ENCODE measurements at places on chromosomes 16 and 17. TPM values are rescaled to one million over a fixed set of nuclear protein-coding genes. Genes with fewer than 3 reads are reported as not detected.

DNA sequence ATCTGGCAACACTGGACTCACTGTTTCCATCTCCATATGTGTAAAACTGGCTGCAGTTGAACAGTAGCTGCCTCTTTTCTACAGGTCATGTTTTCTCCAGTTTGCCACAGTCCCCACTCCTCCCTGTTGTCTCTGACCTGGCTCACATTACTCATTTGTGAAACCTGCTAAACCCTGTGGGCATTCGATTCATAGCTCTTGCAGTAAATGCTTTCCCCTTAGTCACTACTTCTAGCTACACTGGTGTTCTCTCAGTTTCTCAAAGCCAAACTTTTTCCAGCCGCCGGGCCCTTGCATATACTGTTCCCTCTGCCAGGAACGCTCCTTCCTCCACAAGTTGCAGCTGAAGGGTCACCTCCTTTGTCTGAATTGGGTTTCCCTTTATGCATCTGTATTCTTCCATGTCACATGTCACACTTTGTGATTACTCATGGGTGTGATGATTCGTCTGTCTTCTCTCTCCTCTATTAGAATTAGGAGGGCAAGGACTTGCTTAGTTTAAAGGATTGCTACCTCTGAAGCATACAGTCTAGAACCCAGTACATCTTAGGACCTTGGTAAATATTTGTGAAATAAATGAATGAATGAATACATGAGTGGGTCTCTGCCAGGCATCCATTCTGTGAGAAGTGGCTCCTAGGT, 15.0 kb upstream of the MT4 start:
- DNase-seq: no peak
- no peak overlapping the region for H3K27ac ChIP-seq
- H3K36me3 ChIP-seq: no peaks in the 10 kb centered on the region
- H3K27me3 ChIP-seq: peaks cover 5% of the 10 kb centered on the region
- no peaks in the 10 kb centered on the region for H3K4me1 ChIP-seq

GRCh38 chr17:75383842-75384195, 21.7 kb downstream of the GRB2 start:
- no peak overlapping the region for H3K4me3 ChIP-seq
- H3K4me1 ChIP-seq: peaks cover 9% of the 10 kb centered on the region
- no peaks in the 10 kb centered on the region for H3K27me3 ChIP-seq
- DNase-seq: no peak
- H3K36me3 ChIP-seq: no peaks in the 10 kb centered on the region

DNA sequence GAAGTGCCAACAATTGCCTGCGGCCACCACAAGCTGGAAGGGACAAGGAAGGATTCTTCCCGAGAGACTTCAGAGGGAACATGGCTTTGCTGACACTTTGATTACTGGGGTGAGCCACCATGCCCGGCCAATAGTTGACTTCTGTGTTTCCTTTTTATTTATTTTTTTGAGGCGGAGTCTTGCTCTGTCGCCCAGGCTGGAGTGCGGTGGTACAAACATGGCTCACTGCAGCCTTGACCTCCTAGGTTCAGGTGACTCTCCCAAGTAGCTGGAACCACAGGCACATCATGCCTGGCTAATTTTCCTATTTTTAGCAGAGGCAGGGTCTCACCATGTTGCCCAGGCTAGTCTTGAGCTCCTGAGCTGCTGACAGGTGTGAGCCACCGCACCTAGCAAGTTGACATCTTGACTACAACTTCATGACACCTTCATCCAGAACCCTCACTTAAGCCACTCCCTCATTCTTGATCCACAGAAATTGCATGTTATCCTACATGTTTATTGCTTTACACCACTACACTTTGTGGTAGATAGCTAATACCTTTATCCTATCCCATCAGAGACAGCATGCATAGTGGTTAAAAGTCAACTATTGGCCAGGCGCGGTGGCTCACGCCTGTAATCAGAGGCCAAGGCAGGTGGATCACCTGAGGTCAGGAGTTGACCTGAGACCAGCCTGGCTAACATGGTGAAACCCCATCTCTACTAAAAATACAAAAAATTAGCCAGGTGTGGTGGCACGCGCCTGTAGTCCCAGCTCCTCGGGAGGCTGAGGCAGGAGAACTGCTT, 16.1 kb upstream of the GPRC5C start:
- H3K27me3 ChIP-seq: no peaks in the 10 kb centered on the region
- H3K36me3 ChIP-seq: no peaks in the 10 kb centered on the region
- peaks cover 13% of the 10 kb centered on the region for H3K4me1 ChIP-seq
- no peak for DNase-seq
- no peak overlapping the region for H3K4me3 ChIP-seq

The ENGASE gene
- 19.5 TPM for total RNA-seq

The HSF4 gene
- total RNA-seq: 100 TPM

- no peaks in the 10 kb centered on the region for H3K27me3 ChIP-seq
- no peaks in the 10 kb centered on the region for H3K36me3 ChIP-seq
Measured at GRCh38 chr17:66990047-66990446, 25.5 kb downstream of the CACNG4 start.

The SGCA gene
- not detected for total RNA-seq

The SOX9 gene
- total RNA-seq: 21.7 TPM

DNA sequence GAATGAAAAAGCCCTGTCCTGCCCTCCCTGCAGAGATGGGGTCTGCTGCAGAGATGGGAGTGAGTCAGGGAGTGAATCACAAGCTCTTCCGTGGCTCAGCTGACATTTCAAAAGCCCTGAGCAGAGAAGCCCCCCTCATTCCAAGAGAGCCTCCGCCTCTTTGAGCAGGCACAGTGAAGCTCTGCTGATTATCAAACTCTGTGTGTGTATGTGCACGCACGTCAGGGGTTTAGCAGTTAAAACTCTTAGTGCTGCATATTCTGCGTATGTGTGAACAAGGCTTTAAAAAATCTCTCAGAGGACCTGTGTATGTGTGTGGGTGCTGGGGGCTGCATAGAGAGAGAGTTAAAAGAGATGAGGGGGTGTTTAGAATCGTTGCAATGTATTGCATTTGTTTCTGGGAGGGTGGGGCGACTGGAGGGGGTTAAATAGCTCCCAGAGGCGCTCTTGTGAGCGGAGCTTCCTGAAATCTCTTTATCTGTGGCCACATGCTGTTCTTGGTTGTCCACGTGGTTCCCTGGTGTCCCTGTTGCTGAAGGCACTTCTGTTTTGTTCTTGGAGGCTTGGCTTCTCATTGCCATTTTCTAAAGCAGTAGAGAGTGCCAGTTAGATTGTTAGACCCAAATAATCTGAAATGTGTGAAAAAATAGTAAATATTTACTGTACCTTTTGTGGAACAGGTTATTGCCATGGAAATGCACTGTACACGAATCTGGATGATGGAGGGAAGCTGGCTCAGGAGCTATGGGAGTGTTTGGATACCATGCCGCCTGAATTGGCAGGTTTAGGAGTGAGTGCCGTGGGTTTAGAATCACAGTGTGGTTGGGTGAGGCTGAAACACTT, 116.6 kb downstream of the PRKCB start:
- H3K4me3 ChIP-seq: no peak overlapping the region
- no peak for DNase-seq
- peaks cover 38% of the 10 kb centered on the region for H3K27me3 ChIP-seq

DNA sequence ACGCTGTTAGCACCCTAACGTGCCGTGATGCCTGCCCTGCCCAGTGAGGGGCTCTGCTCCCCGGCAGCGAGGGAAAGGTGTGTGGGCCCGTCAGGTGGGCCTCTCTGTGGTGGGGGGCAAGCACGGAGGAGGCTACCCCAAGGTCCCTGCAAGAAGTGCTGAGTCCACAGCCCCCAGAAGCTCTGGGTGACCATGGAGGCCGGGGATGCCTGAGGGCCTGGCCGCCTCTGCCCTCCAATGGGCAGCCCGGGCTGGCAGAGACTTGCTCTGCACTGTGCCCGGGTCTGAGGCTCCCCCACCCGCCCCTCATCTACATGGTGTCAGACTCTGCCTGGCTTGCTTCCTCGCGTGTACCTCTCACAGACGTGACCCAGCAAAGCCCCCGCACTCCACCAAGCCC, 12.2 kb downstream of the SLC38A10 start:
- no peaks in the 10 kb centered on the region for H3K36me3 ChIP-seq
- no peaks in the 10 kb centered on the region for H3K27me3 ChIP-seq
- no peak overlapping the region for H3K4me3 ChIP-seq
- no peaks in the 10 kb centered on the region for H3K4me1 ChIP-seq
- H3K27ac ChIP-seq: no peak overlapping the region

- H3K36me3 ChIP-seq: no peaks in the 10 kb centered on the region
- H3K4me1 ChIP-seq: peaks cover 55% of the 10 kb centered on the region
- 0 out of 2 replicates have a peak overlapping the region, but pooled peaks have one; percentile 2 for H3K27ac ChIP-seq
- no peak overlapping the region for H3K4me3 ChIP-seq
Measured at GRCh38 chr16:4293822-4294457, 21.1 kb upstream of the TFAP4 start.

The CCDC200 gene
- not detected for total RNA-seq

DNA sequence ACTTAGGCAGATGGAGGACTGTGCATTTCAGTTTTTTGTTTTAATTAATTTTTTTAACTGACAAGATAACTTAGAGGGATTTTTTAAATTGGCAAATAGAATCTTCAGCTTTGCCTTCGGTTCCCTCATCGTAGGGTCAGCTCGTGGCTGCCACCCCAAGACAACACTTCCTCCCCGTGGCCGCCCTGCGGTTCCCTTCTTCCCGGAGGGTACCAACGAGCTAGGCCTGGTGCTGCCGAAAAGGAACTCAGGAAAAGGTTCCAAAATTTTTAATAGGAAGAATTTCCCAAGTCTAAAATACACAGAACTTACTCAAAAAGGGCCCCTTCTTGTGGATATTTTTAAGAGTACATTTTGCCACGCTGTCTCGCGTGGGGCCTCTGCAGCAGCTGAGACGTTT, 210.4 kb upstream of the CHMP6 start:
- H3K27ac ChIP-seq: no peak overlapping the region
- H3K4me1 ChIP-seq: peaks cover 13% of the 10 kb centered on the region
- DNase-seq: no peak

GRCh38 chr16:76343769-76344168, 66.6 kb downstream of the CNTNAP4 start:
- no peak overlapping the region for H3K27ac ChIP-seq
- H3K27me3 ChIP-seq: no peaks in the 10 kb centered on the region
- no peaks in the 10 kb centered on the region for H3K36me3 ChIP-seq
- no peaks in the 10 kb centered on the region for H3K4me1 ChIP-seq
- DNase-seq: no peak
- H3K4me3 ChIP-seq: no peak overlapping the region

The PARN gene
- total RNA-seq: 53.0 TPM

The PRKCB gene
- not detected for total RNA-seq

DNA sequence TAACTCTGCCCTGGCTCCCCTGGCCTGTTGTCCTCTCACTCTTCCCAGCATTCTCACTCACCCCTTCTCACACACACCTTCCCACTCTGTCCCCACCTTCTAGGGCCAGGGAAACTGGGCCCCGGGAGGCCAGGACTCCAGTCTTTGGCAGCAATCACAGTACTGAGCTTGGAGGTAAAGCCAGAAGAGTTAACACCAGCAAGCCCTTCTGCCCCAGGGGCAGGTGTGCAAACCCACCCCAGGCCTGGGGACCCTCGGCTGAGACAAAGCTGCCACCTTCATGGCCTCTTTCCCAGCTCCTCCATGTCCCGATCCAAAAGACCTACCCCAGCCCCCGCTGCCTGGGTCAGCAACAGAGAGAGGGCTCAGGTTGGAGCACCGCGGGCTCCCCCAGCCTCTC, 36.9 kb upstream of the MLKL start:
- DNase-seq: no peak
- H3K4me3 ChIP-seq: peak overlapping the region; percentile 15
- H3K4me1 ChIP-seq: peaks cover 57% of the 10 kb centered on the region
- H3K27ac ChIP-seq: peak overlapping the region; percentile 71

DNA sequence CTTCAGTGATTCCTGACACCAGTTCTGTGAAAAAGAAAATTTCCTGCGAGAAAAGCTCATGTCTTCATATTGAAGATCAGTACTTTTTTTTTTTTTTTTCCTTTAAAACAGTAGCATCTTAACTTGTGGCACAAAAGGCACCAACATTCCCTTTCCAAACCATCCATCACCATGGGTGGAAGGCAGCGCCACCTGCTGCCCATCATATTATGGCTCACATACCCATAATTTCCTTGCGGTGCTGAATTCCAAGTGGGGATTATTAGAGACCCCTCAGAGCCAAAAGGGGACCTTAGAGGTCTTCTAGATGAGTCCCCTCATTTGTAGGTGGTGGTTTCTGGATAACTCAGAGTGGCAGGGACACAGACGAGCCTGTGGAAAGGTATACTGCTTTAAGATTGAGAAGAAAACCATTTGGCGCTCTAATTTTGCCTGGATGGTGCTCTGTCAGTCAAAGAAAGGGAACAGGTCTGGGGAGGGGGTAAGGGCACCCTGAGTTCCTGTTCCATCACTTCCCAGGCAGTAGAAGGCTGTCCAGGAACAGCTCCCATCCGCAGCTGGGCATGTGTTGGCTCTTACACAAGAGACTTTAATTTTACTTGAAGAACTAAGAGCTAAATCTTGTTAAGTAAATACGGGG, 7.9 kb upstream of the SOST start:
- H3K27me3 ChIP-seq: no peaks in the 10 kb centered on the region
- H3K27ac ChIP-seq: no peak overlapping the region

- no peak overlapping the region for H3K4me3 ChIP-seq
- H3K27ac ChIP-seq: no peak overlapping the region
- no peak for DNase-seq
- H3K4me1 ChIP-seq: no peaks in the 10 kb centered on the region
Measured at GRCh38 chr17:19288453-19288852, 51.3 kb downstream of the EPN2 start.

GRCh38 chr16:1297018-1297696, 12.3 kb upstream of the UBE2I start:
- no peaks in the 10 kb centered on the region for H3K36me3 ChIP-seq
- peak overlapping the region; percentile 99 for H3K27ac ChIP-seq
- no peak overlapping the region for H3K4me3 ChIP-seq
- H3K27me3 ChIP-seq: no peaks in the 10 kb centered on the region
- H3K4me1 ChIP-seq: peaks cover 42% of the 10 kb centered on the region

The ZNF778 gene
- 9.5 TPM for total RNA-seq

GRCh38 chr16:75745242-75745641, 19.0 kb upstream of the CPHXL start:
- 0 out of 2 replicates have a peak, but pooled peaks cover 7% of the 10 kb centered on the region for H3K27me3 ChIP-seq
- H3K36me3 ChIP-seq: no peaks in the 10 kb centered on the region
- no peak overlapping the region for H3K4me3 ChIP-seq
- H3K27ac ChIP-seq: no peak overlapping the region
- no peak for DNase-seq
